ENCODE measurements at places on chromosomes 4 and X.

- DNase-seq, result no peak
Measured at GRCh38 chrX:47863187-47863586, 26.5 kb downstream of the ZNF81 start.

DNA sequence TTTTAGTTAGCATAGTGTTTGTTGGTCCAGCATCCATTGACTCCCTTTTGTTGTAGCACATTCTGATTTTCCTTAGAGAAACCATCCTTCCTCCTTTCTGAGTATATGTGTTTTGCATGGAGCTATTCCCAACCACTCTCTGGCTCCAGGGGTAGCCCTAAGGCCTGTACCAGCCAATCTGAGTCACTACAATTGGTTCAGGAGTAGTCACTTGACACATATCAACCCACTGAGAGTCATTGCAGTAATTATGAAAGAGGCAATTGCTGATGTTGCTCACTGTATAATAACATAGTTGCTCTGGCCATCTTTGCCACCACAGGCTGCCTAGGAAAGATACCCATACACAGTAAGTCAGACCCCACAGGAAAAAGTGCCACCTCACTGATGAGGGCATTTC, 71.2 kb upstream of the GRID2 start:
- no peak for DNase-seq

- no peak for DNase-seq
Measured at GRCh38 chr4:73161527-73162185, 92.1 kb upstream of the COX18 start.

DNA sequence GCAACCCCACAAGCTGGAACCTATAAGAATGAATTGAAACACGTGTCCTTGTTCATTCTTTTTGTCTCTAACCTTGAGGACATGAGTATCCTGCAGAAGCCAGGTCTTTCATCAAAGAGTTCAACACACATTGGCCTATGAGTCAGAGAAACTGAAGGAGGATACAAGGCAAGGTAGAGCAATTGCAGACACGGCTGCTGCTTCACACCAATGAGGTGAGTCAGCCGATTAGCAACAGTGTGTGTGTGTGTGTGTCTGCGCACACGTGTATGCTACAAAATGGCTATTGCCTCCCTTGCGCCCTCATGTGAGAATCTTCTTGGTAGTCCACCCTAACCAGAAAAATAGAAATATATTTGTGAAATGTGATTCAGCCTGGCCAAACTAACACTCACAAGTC, 1477.7 kb upstream of the IGFBP7 start:
- DNase-seq, result no peak

DNA sequence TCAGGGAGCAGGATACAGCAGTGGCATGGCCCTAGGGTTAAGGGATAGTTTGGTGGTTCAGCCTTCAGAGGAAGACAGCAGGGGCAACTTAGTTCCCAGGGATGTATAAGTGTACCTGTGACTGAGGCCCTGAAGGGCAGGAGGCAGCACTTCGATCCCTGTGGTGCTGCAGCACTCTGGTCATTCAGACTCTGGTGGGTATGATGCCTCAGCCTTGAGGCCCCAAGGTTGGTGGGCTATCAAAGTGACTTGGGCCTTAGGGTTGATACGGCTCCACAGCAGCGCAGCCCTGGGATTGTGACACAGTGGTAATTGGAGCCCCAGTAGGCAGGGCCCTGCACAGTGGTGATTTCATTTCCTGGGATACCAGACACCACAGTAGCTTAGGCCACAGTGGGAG, 1703.1 kb downstream of the PCDH7 start:
- no peak for DNase-seq

DNA sequence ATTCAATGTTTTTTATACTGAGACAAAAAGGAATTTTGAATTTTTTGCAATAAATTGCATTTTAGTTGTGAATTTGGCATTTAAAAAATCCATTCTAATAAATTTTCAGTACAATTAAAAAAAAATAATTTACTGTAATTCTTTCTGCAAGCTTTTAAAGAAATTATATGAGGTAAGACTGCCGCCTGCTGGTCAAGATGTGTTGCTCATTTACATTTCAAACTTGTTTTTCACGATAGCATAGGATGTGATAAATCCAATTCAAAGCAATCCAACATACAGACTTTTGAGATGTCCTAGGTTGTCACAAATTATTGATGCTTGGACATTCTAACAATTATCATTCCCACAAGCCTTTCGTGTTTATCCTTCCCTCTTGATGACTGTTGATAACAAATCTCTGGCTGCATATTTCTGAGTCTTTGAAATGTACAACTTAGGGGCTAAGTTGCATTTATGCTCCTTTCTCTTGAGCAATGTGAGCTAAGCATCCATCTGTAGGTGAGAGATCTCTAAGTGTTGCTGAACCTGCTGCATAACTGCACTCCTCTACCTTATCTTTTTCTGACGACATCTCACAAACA, 21.7 kb upstream of the MFAP3L start:
- DNase-seq, result peak; percentile 33

DNA sequence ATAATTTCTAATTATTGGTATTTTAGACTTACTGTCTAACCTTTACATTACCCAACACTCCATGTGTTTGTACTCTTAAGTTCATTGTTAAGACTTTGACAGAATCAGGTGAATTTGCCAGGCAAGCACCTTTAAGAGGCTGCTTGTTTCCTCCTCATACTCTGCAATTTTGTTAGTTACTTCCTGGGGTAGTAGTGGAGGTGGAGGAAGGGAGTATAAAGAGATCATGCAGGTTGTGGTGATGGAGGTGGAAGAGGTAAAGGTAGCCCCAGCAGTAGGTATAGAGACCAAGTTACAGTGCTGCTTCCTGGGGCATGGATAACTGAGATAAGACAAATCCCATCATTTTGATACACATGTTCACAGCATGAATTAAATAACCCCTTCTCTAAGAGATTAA, 6.7 kb downstream of the WDR44 start:
- no peak for DNase-seq

DNA sequence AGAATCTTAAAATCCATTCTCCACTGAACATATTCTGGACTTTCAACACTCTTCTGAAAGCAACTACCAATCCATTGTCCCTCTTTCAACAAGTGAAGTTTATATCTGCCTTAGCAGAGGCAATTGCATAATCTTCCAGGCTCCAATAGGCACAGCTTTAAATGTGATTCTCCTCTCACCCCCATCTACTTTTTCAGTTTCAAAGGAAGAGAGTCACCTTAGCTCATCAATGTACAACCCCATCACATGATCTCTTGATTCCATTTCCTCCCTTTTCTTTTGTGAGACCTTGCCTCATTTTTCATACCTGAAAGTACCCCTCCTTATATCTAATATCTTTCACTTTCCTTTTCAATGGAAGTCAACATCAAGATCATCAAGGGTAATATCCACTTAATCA, 921.7 kb upstream of the EPHA5 start:
- no peak for DNase-seq

GRCh38 chrX:53280331-53281320, 758 bp downstream of the IQSEC2 start:
- no peak for DNase-seq

DNA sequence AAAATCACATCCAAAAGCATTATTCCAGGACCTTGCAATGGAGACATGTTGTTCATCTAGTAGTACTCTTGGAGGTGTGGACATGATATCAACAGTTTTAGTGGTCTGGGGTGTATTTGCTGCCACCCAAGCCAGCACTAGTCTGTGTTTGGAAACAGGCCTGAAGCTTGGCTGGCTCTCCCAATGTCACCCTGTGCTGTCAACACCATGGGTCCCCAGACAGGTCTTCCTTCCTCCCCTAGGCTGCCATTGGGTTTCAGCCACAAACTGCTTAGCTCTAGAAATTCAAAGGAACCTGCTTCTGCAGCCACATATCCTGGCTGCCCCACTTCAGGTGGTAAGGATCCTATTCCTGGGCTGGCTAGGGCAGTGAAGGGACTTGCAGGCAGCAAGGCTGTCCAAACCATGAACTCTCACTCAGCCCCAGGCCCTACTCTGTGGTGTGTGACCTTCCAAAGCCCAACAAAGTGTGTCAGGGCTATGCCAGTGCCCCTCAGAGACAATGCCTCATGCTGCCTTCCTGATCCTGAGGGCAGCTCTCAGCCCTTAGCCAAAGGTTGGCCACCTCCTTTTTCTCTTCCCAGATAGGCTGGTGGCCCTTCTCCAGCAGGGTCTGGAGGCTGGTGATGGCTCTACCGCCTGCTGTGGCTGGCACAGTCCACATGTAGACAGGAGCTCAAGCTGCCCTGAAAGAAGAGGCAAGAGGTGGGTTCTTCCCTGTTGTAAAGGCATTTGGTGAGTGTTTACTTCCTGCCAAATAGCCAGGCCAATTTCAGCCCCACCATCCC, 18.3 kb downstream of the AMER1 start:
- DNase-seq, result no peak

Measured in stimulated activated CD8-positive, alpha-beta memory T cell treated with anti-CD3 and anti-CD28 coated beads, Interleukin-2, amount 100 ng/mL, for 1 hour (primary cell).